ENCODE measurements at places on chromosomes 12 and 14. TPM values are rescaled to one million over a fixed set of nuclear protein-coding genes. Genes with fewer than 3 reads are reported as not detected.

The CMTM5 gene
- not detected for total RNA-seq

The CCDC60 gene
- not detected for total RNA-seq

The STXBP6 gene
- total RNA-seq: 2.0 TPM

The ACACB gene
- 9.6 TPM for total RNA-seq

The RHEBL1 gene
- total RNA-seq: 4.5 TPM

The RAD51AP1 gene
- 19.4 TPM for total RNA-seq

The HOMEZ gene
- total RNA-seq: 5.7 TPM

The SLC10A1 gene
- total RNA-seq: not detected

The TSPAN11 gene
- not detected for total RNA-seq

The RILPL2 gene
- total RNA-seq: 1.7 TPM

The DEGS2 gene
- total RNA-seq: 1.6 TPM

The SYT1 gene
- total RNA-seq: 6.2 TPM

The NANOG gene
- not detected for total RNA-seq

All from A549 treated with ZK216348 at 1 μM for 4 hours (cell line).